NCI-H2171 (cell line): ENCODE measurements at places on chromosomes 7 and 10.

DNA sequence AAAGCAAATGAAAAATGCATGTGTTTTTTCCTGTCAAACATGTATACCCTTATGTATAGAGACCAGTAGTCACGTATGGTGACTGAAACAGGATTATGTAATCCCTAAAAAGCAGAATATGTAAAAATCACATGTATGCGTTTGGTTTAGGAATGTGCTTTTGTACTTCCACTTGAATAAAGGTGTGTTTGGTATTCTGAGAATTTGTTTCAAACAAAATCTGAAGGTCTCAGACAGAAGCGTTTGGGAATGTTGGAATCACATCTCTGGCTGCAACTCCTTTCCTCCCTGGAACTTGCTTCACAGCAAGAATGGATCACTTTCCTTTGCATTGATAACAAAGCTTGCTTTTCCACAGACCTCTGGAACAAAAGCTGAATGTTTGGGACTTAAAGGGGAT, 17.8 kb downstream of the ZNF655 start:
- DNase-seq = no peak

DNA sequence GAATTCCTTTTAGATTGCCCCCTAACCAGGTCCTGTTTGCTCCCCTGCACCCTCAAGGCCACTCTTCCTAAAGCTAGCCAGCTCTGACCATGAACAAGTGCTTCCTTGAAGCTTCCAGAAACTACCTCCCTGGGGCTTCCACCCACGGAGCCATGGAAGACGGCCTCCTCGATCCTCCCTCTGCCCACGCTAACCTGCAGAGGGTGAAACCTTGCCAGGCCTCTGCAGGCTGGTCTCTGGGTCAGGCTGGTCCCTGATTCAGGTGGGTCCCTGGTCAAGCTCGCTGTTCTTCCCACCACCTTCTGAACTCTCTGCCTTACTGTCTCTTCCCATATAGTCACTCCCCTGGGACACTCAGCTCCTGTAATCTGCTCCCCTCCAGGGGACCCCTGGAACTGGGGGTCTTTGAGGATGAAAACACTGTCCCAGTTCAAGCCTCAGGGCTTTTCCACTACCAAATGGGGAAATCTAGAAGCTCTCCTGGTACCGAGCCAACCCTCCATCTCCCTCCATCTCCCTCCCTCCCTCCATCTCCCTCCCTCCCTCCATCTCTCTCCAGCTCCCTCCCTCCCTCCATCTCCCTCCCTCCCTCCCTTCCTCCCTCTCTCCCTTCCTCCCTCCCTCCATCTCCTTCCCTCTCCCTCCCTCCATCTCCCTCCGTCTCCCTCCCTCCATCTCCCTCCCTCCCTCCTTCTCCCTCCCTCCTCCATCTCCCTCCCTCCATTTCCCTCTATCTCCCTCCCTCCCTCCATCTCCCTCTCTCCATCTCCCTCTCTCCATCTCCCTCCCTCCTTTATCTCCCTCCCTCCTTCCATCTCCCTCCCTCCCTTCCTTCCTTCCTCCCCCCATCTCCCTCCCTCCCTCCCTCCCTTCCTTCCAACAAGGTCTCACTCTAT, 2.9 kb downstream of the MLXIPL start:
- no peak for DNase-seq

GRCh38 chr10:111207500-111207899, 130.7 kb downstream of the ADRA2A start:
- no peak for DNase-seq

DNA sequence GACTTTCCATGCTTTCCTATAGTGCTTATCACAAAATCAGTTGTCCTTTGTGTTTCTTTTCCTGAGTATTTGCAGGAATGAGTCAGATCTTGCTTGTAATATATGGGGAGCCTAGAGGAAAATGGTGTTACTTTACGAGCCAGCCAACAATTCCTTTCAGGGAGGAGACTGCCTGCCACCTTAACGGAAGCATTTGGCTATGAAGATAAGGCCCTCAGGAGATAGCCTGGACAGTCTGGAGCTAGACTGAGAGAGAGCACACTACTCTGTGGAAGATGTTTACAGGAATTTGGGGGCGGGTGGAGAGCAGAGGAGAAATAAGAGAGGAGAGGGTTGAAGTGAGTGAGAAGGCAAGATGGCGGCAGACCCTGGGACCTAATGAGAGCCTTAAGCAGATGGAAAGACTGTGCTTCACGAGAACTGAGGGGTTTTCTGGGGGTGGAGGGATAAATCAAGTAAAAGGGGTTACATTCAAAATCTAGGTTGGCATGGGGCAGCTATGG, 126.3 kb downstream of the SNX10 start:
- DNase-seq = no peak

DNA sequence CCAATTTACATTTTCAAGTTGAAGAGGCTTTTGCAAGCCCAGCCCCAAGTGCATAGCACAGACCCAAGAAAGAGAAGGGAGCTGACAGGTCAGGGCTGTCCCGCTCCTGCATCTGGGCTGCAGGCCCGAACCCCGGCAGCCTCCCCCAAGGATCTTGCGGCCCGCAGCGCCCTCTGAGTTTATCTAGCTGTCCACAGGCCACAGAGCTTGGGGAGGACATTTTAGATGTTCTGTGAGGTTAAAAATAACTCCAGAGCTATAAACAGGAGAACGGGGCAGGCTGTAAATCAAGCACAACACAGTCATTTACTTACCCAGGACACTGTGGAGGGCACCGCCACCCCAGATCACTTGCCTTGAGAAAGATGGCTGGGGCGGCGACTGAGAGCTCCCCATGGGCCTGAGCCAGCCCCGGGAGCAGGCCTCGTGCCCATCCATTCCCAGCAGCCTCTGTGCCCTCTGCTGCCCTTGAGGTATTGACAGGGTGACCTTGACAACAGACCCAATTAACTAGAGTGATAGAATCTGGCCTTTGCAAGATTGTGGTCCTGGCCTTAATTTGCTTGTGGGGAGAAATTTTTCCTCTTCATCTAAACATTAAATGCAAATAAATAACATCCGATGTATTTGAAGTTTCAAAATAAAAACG, 563.0 kb downstream of the TCERG1L start:
- DNase-seq = no peak
